Ovary (tissue), 10 donors: ENCODE measurements at places on chromosomes 11 and 22.

DNA sequence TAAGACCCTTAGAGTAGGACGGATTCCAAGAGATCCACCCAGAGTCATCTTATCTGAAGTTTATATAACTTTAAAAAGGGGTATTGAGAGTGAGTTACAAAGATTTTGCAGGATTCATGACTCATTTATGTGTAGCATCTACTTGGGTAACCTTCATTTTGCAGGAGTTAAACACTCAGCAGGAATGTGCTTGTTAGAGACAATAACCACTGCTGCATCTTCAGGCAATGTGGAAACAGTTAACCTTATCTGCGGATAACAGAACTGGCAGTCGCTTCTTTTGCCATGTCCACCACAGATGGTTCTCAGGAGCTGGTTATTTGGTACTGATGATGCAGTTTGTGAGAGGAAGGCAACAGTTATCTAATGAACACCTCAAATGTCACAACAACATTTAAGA, 417.9 kb upstream of the DDI1 start:
- no peak for DNase-seq

DNA sequence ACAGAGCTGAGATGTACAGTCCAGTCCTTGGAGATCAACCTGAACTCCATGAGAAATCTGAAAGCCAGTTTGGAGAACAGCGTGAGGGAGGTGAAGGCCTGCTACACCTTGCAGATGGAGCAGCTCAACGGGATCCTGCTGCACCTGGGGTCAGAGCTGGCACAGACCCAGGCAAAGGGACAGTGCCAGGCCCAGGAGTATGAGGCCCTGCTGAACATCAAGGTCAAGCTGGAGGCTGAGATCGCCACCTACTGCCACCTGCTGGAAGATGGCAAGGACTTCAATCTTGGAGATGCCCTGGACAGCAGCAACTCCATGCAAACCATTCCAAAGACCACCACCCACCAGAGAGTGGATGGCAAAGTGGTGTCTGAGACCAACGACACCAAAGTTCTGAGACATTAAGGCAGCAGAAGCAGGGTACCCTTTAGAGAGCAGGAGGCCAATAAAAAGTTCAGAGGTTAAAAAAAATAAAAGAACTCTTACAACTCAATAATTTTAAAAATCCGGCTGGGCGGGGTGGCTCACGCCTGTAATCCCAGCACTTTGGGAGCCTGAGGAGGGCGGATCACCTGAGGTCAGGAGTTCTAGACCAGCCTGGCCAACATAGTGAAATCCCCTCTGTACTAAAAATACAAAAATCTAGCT, 69.9 kb upstream of the RTL6 start:
- DNase-seq, result no peak

GRCh38 chr11:109654091-109654490, 232.1 kb downstream of the C11orf87 start:
- DNase-seq, result no peak

DNA sequence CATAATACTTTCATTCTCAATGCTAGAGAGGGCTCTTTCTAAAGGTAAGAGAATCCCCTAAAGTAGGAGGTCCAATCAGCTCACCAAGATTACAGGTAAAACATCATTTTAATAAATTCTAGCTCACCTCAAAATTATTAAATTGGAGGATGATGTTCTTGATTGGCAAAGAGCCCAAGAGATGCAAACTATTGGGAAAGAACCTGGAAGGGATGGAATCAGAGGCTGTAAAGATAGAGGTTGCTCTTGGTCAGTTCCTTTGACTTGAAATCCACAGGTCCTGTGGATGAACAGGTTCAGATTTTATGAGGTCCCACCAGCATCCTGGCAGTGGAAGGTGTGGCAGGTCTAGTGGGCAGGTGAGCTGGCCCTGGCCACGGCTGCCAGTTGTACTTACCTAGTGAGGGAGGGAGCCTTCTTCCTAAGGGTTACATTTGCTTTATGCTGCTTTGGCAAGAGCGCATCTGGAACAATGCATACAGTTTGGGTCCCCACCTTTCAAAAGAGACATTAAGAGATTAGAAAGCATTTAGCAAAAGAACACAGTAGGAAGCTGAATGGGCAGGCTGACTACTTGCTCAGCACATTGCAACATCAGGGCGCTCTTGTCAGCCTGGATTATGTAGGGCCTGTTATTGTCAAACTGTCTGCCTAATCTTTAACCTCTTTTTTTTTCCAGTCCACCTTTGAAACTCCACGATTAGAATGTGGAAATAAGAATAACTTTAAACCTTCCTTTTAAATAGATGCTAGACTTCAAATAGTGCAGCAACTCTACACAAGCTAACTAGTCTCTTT, 97.0 kb downstream of the RDX start:
- DNase-seq, result no peak

DNA sequence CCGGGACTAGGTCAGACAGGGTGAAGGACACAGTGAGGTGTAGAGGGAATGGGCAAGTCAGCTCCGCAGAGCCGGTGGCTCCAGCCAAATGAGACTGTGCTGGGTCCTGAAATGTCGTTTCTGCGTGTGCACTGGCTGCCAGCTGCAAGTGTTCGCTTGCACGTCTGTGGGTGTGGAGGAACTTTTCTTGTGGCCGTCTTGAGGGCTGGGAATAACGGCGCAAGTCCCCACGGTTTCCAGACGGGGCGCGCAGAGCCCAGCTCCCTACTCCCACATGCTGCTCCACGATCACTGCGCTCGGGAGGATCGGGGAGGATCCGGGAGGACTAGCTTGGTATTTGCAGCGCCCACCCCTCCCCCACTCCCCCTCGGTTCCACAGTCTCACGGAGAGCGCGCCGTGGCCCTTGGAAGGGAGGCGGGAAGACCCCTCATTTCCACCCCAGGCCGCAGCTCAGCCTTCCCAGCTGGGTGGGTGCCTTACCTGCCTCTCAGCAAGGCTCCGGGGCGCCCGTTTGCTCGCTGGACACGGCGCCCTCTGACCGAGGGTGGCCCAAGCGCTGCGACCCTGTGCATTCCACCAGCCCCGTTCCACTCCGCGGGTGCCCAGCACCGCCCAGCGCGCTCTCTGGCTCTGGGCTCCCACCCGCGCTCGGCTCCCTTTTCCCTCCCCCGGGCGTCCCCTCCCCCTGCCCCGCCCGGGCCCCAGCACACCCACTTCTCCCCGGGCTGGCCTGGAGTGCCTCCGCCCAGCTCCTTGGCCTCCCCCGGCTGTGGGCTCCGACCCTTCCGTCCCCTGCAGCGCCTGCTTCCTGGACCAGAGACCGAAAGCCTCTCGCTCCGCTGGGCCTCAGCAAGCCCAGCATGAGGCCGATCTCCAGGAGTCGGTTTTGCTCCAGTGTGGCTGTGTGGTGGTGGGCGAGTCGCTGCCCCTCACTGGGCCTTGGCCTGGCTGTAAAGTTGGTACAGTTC, at the start of gene KCNE3:
KCNE3 (minus strand) TSS at position 634 of the 970 bp plus-strand sequence. CDS start 9,986 bp downstream, outside the sequence.
- DNase-seq, result peak; percentile 71

DNA sequence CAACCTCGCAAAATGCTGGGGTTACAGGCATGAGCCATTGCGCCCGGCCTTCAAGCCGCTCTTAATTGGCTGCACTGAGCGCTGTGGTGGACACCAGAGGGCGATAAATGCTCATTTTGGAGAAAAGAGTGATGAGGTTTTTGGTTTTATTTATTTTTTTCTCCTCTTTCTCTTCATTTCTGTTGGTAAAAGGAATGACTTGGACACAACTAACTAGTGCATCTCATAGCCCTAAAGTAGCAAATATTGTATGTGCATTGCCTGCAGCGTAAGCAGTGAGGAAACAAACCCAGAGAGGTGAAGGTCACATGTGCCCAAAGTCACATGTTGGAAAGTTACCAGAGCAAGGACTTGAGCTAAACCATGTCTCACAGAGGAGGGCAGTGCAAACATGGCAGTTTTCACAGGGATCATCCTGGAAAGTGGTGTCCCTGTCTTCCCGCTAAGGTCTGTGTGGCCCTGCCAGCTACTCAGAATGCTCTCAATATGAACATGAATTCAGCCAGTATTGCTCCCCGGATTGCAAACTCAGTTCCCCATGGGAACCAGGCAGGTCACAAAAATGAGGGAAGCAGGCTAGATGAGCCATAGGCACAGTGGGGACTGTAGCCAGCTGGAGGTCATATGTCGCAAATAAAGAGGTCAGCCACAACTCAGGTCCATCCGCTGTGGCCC, 8.6 kb upstream of the CD82 start:
- peak; percentile 78 for DNase-seq

GRCh38 chr11:61880031-61880430, 11.3 kb downstream of the FADS3 start:
- no peak for DNase-seq

DNA sequence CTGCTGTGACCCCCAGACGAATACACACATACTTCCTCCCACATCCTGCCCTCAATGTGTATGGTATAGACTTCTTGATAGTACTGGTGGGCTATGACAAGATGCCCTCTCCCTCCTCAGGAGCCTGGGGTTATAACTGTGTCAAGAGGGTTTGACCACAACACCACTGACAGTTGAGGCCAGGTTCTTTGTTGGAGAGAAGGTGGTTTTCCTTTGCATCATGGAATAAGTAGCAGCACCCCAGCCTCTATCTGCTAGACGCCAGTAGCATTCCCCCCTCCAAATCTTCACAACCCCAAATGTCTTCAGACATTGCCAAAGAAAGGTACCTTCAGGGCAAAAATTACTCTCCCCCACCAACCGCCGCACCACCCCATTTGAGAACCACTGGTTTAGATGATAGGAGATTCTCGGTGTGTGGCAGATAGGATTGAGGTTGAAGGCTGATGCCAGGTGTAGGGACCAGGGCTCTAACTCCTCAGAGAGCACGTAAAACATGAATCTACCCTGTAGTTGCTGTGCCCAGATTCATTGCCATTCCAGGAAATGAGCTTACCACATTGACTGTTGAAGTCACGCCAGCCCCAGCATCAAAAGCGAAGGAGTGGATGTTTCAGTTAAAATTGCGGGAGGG, 5.5 kb upstream of the MYO18B start:
- no peak for DNase-seq

DNA sequence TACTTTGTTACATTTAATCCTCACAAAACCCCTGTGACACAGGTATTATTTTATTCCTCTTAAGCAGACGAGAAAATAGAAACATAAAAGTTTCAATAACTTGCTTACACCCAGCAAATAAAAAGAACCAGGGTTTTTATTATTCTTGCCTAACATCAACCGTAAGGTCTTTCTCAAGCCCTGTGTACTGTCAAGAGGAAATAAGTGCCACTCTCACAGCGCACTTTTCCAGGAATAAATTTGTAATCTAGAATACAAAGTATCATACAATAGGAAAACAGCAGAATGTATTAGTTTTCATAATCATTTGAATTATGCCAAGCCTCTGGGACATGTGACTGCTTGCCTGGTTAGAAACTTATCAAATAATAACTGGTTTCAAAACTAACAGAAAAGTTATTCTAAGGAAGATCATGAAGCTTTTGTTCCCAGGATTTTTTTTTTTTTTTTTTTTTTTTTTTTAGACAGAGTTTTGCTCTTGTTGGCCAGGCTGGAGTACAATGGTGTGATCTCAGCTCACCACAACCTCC, 7.4 kb downstream of the CCDC34 start:
- no peak for DNase-seq

DNA sequence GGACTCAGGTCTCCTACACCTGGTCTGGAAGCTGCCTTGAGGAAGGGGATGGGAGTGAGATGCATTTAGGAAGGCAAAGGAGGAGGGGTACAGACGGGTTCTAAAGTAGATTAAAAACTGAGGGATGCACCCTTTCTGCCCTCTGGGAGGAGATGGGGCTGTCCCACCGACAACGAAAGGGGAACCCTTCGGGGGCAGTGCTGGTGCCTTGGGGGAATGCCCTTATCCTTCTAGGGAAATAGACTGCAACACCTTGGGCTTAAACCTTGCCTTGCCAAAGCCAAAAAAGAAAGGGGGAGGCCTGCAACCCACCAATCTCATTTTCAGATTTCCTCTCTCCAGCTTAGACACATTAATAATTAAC, 89.8 kb downstream of the PLEKHA7 start:
- DNase-seq, result no peak

GRCh38 chr22:49929211-49929979, 11.0 kb downstream of the CRELD2 start:
- peak; percentile 68 for DNase-seq

DNA sequence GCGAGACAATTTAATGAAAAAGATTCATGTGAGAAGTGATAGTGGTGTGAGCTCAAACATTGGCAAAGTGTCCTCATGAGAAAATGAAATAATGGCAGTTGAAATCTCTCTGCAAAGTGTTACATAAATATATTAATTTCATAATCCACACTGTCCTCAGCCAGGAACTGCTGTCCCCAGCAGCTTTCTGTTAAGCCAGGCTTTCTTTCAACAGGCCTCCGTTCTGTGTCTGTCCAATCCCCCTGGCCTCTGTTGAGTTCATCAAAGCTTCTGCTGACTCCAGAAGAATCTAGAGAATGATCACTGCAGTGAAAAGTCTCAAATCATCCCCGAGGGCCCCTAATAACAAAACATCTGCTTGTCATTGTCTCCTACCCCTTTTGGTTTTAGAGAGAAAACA, 10.0 kb upstream of the ASCC2 start:
- no peak for DNase-seq

DNA sequence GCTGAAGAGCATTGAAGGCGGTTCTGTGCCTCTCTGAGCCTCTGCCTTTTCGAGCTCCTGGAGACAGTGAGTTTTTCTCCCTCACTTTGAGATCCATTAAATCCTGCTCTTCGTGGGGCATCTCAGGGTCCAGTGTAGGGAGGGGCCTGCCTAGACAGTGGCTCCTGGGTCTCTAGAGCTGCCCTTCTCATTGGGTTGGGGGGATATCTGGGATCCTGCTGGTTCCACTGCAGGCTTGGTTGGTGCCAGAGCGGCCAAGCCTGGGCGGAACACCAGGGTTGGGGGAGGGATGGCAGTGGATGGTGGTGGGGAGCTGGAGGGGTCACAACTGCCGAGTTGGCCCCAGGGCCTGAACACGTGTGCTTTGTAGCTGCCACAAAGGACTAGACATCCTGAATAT, 52.2 kb upstream of the CARS1 start:
- DNase-seq, result no peak

DNA sequence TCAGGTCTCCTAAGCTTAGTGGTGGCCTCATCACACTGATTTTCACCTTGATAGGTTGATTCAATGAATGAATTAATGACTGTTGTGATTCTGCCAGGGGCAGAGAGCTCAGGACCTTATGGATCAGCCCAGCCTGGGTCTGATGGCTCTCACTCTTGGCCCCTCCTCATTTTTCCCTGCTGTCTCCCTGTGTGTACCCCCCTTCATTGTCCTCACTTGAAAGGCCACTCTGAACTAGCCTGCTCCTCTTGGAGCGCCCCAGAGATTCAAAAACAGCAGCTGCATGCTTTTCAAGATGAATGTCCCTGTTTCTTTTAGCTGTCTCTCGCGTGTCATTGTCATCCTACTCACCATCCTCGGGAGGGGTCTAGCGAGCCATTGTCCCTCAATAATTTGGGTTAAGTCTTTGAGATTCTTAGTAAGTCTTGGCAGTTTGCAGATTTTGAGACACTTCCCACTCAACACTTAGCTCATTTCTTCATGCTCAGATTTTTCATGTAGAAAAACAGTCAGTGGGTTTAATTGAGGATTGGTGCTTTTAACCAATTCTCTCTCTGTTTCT, 42.5 kb upstream of the MICAL2 start:
- DNase-seq, result no peak

DNA sequence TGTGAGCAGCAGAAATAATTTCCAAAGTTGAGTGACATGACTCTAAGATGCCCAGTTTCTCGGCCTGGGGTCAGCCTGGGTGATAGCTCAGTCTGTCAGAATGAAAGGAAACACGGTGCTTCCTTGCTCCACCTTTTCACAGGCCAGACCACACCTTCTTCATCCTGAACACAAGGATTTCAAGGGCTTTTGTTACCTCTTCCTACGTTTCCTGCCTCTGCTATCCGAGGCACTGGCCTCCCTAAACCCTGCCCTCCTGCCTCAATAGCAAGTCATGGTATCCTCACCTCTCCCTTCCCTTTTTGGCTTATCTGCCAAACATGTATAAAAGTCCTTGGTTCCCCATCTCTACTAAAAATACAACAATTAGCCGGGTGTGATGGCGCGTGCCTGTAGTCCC, 1.7 kb upstream of the OR51E1 start:
- no peak for DNase-seq
